ENCODE measurements at places on chromosomes 5 and 9.

- DNase-seq, result no peak
These were observed 33.4 kb upstream of the PPP3R2 start for GRCh38 chr9:101628173-101628572.

GRCh38 chr9:13082796-13083195, 196.7 kb downstream of the MPDZ start:
- DNase-seq, result no peak

DNA sequence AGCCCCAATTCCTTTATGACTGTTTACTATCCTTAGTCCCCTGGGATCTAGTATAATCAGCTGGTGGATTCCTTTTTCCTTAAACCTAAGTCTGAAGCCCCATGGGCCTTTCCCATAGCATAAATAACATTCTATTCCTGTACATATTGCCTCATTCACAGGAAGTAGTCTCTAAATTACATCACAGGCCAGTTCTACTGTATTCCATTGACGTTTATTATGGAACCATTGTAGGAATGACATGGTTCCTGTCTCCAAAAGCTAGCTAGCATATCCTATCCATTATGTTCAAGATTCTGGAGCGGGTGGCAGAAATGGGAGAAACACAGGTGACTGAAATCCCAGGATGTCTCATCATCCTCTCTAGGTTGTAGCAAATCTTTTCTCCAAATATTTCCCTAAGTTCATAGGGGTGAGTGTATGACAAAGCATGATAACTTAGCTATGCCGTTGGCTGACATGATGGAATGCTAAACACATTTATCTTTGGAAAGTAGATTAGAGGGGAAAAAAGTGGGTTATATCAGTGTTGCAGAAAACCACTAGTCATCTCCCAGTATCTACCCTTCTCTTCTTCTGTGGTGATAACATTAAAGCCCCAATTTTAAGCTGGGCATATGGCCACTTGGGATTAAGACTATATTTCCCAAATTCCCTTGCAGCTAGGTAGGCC, 140.1 kb downstream of the FGF1 start:
- no peak for DNase-seq

- DNase-seq, result no peak
These were observed 145.4 kb upstream of the IER5L start for GRCh38 chr9:129323376-129323998.

- no peak for DNase-seq
These were observed 94.9 kb upstream of the COL5A1 start for GRCh38 chr9:134546746-134547145.

DNA sequence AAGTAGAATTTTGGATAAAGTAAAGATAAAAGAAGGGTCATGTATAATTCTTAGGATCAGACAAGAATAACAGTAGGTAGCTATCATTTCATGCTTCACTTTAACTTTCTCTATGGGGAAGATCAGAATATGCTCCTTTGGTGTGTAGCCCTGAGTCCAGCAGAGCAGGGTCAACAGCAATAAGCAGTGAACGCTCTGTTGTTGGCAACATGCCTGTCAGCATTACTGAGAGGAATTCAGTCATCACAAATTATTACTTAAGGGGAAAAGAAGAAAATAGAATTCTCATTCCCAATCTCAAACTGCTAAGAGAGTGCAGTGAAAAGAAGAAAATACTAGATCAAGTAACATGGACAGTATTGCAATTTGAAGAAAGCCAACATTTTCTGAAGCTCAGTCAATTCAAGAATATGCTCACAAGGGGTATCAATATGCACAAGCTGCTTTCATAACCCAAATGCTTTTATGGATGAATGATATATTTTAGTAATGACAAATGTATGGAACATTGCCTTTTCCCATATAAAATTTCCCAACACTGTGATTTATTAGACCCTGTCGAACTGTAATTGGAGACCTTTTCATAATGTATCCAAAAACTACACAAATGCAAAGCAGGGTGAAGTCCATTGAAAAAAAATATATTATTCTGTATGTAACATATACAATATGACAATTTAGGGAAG, 1359.4 kb downstream of the EFNA5 start:
- no peak for DNase-seq

DNA sequence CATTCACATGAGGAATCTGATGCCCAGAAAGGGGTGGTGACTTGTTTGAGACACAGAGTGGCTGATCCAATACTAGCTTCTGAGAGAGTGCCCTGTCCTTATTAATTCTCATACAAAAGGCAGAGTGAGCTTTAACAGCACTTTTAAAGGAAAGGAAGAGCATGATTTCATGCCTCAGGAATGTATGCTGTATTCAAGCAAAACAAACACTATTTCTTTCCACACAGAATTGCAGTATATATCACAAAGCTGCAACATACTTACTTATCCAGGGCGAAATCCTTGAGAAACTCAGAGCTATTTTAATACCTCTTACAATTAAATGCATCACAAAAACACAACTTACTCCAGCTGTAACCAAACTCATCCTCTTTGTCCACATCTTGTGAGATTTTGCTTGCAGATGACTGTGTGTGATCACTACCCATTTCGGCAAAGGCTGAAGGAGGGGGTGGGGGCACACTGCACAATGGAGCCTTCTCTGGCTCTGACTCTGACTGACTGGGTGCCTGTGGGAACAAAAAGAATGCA, 139.8 kb downstream of the MPDZ start:
- DNase-seq, result no peak

DNA sequence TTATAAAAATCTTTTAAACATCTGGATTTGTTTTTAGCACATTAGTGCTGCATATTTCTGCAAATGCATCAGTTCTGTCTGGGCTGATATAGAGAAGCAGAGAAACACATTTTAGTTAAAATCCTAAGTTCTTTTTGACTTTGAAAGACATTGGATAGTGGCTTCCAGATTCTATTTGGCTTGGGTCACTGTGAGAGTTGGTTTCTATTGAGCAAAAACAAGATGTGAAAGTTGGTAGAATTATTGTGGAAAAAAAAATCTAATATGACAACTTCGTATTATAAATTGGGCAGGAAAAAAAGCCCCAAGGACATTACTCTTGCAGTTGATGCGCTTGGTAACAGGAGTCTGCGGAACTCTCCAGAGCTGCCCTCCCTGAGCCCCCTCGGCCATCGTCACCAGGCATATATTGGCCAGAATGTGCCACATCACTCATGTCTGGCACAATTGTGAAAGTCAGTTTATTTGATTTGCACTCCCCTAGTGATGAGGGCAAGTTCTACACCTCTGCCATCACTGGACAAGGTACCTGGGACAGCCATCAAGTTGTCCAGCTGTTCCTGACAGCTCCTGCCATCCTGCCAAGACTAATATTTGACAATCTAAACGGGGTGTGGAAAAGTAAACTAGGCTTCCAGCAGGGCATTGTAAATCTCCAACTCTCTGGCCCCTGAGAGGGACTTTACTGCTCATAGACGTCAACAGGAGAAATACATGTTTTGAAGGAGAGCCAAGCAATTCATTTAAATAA, 334.5 kb downstream of the TENT4A start:
- no peak for DNase-seq
